GM23338 (cell line): ENCODE measurements at places on chromosomes 12 and 14. TPM values are rescaled to one million over a fixed set of nuclear protein-coding genes. Genes with fewer than 3 reads are reported as not detected.

ST8SIA1 gene
- total RNA-seq: 4.2 and 5.1 TPM in 2 replicates

RPL10L gene
- not detected in 2 replicates for total RNA-seq

PLEKHD1 gene
- 0.28 and 0.35 TPM in 2 replicates for total RNA-seq

CCDC184 gene
- total RNA-seq: 2.8 and 3.7 TPM in 2 replicates

TBK1 gene
- total RNA-seq: 26.3 and 29.9 TPM in 2 replicates

CNTN1 gene
- 26.5 and 27.0 TPM in 2 replicates for total RNA-seq

GRCh38 chr14:30348445-30348844 lies 210.5 kb upstream of the G2E3 start:
- DNase-seq: no peak
- H3K4me3 ChIP-seq: no peak overlapping the region
- H3K27ac ChIP-seq: no peak overlapping the region
- peaks cover 12% of the 10 kb centered on the region for H3K4me1 ChIP-seq

DNA sequence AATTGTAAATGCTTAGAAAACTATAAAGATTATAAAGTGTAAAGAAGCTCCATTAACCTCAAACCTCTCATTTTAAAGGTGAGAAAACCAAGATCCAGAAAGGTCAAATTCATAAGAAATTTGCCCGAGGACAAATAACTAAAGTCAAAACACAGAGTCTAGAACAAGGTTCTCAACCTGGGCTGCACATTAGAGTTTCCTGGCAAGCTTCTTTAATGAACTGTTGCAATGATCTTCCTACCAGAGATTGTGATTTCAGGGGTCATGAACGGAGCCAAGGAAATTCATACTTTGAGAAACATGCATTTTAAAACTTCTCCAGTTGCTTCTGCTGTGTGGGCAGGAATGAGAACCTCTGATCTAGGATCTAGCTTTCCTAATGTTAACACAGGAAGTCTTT lies 86.8 kb downstream of the DERA start:
- no peak overlapping the region for H3K4me3 ChIP-seq
- no peaks in the 10 kb centered on the region for H3K27me3 ChIP-seq
- H3K4me1 ChIP-seq: no peaks in the 10 kb centered on the region; the same call in 1 of the 2 replicates
- H3K27ac ChIP-seq: no peak overlapping the region
- H3K36me3 ChIP-seq: no peaks in the 10 kb centered on the region
- no peak for DNase-seq

GRCh38 chr14:106802413-106803364 lies 1276.3 kb downstream of the TMEM121 start:
- no peak overlapping the region for H3K27ac ChIP-seq
- peaks cover 16% of the 10 kb centered on the region for H3K36me3 ChIP-seq
- H3K4me3 ChIP-seq: no peak overlapping the region
- no peak for DNase-seq

DNA sequence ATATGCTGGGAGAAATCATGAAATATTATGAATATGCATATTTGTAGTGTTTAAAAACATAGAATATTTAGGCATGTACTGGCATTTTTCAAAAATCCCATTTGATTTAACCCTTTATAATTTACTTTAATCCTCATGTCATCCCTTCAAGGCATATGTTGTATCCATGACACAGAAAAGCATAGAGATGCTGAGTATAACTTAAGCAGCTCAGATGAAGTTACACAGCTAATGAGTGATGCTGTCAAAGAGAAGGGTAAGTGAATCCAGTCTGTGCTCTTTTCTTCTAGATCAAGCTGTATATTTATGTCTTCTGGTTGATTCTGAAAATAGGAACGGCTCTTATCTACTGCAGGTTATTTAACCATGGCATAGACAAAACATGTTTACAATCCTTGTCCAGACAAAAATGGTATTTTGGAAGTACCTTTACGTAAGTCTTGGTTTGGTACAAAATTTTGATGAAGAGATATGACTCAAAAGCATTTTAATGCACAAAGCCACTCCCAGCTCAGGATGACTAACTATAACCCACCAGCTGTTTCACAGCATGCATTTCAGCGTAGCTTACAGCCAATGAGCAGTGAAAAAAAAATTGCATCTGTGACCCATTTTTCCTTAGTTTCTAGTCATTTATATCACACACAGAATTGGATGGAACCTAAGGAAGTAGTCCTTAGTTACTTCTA lies 201.7 kb downstream of the STXBP6 start:
- peaks cover 26% of the 10 kb centered on the region for H3K4me1 ChIP-seq

- H3K36me3 ChIP-seq: no peaks in the 10 kb centered on the region
- no peaks in the 10 kb centered on the region for H3K27me3 ChIP-seq
- DNase-seq: no peak
- H3K4me1 ChIP-seq: no peaks in the 10 kb centered on the region
- H3K4me3 ChIP-seq: no peak overlapping the region
- H3K27ac ChIP-seq: no peak overlapping the region
Measured at GRCh38 chr14:87998482-87998881, 5.5 kb upstream of the GALC start.

- peak; percentile 96 for DNase-seq
- no peaks in the 10 kb centered on the region for H3K27me3 ChIP-seq
- peak overlapping the region; percentile 36; the same call in 1 of the 2 replicates for H3K4me3 ChIP-seq
- no peak overlapping the region for H3K27ac ChIP-seq
- no peaks in the 10 kb centered on the region for H3K36me3 ChIP-seq
Measured at GRCh38 chr12:49388682-49389386, 21.6 kb downstream of the SPATS2 start.

DNA sequence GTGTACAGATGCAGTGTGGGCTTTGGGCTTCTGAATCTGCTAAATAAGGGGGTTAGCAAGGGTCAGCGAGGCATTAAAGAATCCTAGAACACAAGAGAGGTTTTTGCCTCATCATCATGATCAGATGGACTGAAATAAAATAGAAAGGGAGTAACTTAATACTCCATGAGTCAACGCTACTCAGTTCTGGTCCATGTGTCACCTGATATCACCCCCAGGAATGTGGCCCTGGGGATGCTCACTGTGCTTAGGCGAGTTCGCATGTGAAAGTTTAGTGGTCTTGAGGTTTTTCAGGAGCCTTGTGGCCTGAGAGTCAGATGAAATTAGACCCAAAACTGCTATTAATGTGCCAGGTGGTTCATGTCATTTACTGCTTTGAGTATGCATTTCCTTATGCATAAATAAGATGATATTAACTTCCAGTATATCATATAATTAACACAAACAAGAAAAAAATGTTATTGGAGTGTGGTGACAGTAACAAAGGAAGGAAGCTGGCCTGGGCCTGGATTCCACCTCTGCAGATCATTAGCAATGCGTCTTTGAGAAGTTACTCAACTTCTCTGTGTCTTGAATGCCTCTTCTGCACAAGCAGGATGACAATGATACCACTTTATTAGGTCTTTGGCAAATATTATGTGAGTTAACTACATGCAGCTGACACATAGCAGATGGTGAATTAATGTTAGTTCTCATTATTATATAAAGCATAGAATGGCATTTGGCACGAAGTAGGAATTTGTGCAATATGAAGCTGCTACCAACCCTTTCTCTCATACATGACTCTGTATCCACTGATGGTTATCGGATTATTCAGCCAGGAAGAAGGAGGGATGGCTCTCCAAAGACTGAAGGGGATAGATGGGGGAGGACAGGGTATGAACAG lies 1272.6 kb downstream of the AACS start:
- no peak for DNase-seq
- H3K27ac ChIP-seq: no peak overlapping the region
- H3K36me3 ChIP-seq: no peaks in the 10 kb centered on the region
- H3K4me1 ChIP-seq: no peaks in the 10 kb centered on the region
- no peak overlapping the region for H3K4me3 ChIP-seq

DNA sequence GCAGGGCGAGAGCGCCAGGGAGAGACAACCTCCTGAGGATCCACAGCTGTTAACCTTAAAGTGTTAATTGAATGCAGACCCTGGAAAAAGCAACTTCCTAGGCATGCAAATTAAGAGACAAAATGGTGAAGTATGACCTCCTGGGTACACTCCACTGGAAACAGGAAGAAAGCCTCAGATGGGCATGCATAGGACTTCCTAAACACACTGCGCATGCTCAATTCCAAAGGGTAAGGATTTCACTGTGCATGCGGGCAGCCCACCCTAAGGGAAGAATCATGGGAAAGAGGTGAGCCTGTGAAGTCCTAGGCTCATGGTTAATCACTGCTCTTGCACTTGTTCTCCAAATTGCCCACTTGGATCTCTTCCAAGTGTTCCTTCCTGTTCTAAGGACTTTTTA lies 80.5 kb upstream of the CAPRIN2 start:
- H3K27me3 ChIP-seq: no peaks in the 10 kb centered on the region
- H3K27ac ChIP-seq: no peak overlapping the region
- no peaks in the 10 kb centered on the region for H3K36me3 ChIP-seq
- DNase-seq: no peak

GRCh38 chr12:12721814-12722434 lies 4.8 kb downstream of the CDKN1B start:
- no peak overlapping the region for H3K27ac ChIP-seq
- peaks cover 51% of the 10 kb centered on the region for H3K27me3 ChIP-seq
- no peak overlapping the region for H3K4me3 ChIP-seq
- H3K36me3 ChIP-seq: peaks cover 14% of the 10 kb centered on the region; the same call in 1 of the 2 replicates
- no peak for DNase-seq

GRCh38 chr14:102225386-102225785 lies 79.6 kb downstream of the MOK start:
- H3K4me1 ChIP-seq: peaks cover 12% of the 10 kb centered on the region; the same call in 1 of the 2 replicates
- no peaks in the 10 kb centered on the region for H3K27me3 ChIP-seq
- DNase-seq: no peak
- no peak overlapping the region for H3K4me3 ChIP-seq
- no peaks in the 10 kb centered on the region for H3K36me3 ChIP-seq
- no peak overlapping the region for H3K27ac ChIP-seq

- H3K4me1 ChIP-seq: peaks cover 10% of the 10 kb centered on the region
- H3K4me3 ChIP-seq: no peak overlapping the region
- H3K27ac ChIP-seq: no peak overlapping the region
- H3K27me3 ChIP-seq: no peaks in the 10 kb centered on the region
- no peaks in the 10 kb centered on the region for H3K36me3 ChIP-seq
Measured at GRCh38 chr14:33790996-33791395, 159.9 kb downstream of the EGLN3 start.

GRCh38 chr12:109255377-109255776 lies 53.7 kb downstream of the FOXN4 start:
- H3K27ac ChIP-seq: no peak overlapping the region
- H3K27me3 ChIP-seq: no peaks in the 10 kb centered on the region
- H3K36me3 ChIP-seq: no peaks in the 10 kb centered on the region
- peak; percentile 70 for DNase-seq
- H3K4me1 ChIP-seq: no peaks in the 10 kb centered on the region
- no peak overlapping the region for H3K4me3 ChIP-seq

DNA sequence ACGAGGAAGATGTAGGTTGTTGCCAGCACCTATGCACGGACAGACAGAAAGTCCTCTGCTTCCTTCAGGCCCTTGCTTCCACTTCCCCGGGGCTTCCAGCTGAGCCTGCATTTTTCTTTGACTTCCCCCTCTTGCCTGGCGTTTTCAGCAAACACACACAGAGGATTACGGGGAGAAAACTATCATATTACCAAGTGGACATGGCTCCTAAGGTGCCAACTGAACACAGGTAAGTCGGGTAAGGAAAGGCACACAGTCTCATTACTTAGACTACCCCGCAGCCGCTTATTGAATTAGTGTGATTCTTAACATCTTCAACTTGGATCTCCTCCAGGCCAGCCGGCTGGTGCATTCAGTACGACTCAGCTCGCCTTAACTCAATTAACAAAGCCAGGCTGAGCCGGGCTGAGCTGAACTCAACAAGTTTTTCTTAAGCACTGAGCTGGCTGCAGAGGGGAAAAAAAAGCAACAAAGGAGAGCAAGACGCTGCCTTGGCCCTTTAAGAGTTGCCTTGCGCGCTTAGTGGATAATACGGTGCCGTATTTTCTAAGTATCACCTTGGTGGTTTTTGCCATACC lies 19.2 kb upstream of the MAP1LC3B2 start:
- peak; percentile 73 for DNase-seq
- H3K4me3 ChIP-seq: peak overlapping the region; percentile 28; the same call in 1 of the 2 replicates
- no peaks in the 10 kb centered on the region for H3K27me3 ChIP-seq
- no peaks in the 10 kb centered on the region for H3K36me3 ChIP-seq

DNA sequence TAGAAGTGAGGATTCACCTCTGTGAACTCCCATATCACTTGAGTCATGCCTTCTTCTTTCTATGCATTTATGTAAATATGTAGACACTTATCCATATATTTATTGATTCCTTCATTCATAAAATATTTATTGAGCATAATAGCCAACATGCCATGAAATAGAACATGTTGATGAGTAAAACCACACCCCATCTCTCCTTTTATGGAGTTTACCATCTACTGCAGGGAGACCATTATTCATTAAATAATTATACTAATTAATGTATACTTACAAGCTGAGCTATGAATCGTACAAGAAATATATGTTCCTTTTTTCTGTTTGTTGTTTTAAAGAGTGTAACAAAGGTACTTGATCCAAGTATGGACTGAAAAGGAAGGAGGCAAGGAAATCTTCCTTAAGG lies 17.4 kb upstream of the IGF1 start:
- no peak overlapping the region for H3K27ac ChIP-seq
- no peaks in the 10 kb centered on the region for H3K4me1 ChIP-seq
- no peak overlapping the region for H3K4me3 ChIP-seq
- no peak for DNase-seq

GRCh38 chr12:116033765-116034164 lies 243.7 kb downstream of the MED13L start:
- peaks cover 4% of the 10 kb centered on the region; the same call in 1 of the 2 replicates for H3K4me1 ChIP-seq
- DNase-seq: no peak
- no peaks in the 10 kb centered on the region for H3K27me3 ChIP-seq
- H3K4me3 ChIP-seq: no peak overlapping the region
- no peaks in the 10 kb centered on the region for H3K36me3 ChIP-seq
- no peak overlapping the region for H3K27ac ChIP-seq

GRCh38 chr12:27493260-27493940 lies 30.6 kb upstream of the PPFIBP1 start:
- no peak overlapping the region for H3K27ac ChIP-seq
- no peaks in the 10 kb centered on the region for H3K27me3 ChIP-seq
- H3K4me3 ChIP-seq: no peak overlapping the region
- no peaks in the 10 kb centered on the region for H3K36me3 ChIP-seq
- no peaks in the 10 kb centered on the region for H3K4me1 ChIP-seq

- DNase-seq: no peak
- no peaks in the 10 kb centered on the region for H3K4me1 ChIP-seq
- H3K27ac ChIP-seq: no peak overlapping the region
- H3K27me3 ChIP-seq: no peaks in the 10 kb centered on the region
Measured at GRCh38 chr12:127888943-127889719, 377.8 kb upstream of the TMEM132C start.

GRCh38 chr12:98924-99352 lies 32.4 kb downstream of the IQSEC3 start:
- peak overlapping the region; percentile 42 for H3K4me3 ChIP-seq
- peaks cover 4% of the 10 kb centered on the region; the same call in 1 of the 2 replicates for H3K27me3 ChIP-seq
- H3K27ac ChIP-seq: no peak overlapping the region
- peaks cover 30% of the 10 kb centered on the region for H3K4me1 ChIP-seq

DNA sequence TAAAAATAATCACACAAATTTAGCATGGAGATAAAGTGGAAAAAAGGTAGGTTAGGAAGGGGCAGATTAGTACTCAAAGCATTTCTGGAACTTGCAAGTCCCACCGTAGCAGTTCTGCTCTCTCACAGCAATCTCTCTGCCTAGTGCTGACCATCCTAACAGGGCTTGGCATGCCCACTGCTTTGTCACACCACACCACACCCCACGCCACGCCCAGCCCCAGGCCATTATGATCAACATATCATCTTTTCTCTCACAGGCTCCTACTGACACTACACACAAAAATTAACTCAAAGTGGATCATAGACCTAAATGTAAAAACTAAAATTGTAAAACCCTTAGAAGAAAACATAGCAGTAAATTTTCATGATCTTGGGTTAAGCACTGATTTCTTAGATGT lies 273.7 kb downstream of the DAD1 start:
- no peak overlapping the region for H3K4me3 ChIP-seq
- H3K27ac ChIP-seq: no peak overlapping the region
- no peaks in the 10 kb centered on the region for H3K4me1 ChIP-seq
- H3K36me3 ChIP-seq: no peaks in the 10 kb centered on the region
- no peaks in the 10 kb centered on the region for H3K27me3 ChIP-seq
